H4 (cell line): ENCODE measurements at places on chromosomes 7 and 10.

GRCh38 chr7:33650828-33651227 lies 254.5 kb upstream of the BMPER start:
- no peak for DNase-seq

DNA sequence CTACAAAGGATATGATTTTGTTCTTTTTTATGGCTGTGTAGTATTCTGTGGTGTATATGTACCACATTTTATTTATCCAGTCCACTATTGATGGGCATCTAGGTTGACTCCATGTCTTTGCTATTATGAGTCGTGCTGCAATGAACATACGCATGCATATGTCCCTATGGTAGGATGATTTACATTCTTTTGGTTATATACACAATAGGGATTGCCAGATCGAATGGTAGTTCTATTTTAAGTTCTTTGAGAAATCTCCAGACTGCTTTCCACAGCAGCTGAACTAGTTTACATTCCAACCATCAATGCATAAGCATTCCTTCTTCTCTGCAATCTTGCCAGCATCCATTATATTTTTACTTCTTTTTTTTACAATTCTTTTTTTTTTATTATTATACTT lies 35.6 kb upstream of the FAM13C start:
- DNase-seq: no peak

DNA sequence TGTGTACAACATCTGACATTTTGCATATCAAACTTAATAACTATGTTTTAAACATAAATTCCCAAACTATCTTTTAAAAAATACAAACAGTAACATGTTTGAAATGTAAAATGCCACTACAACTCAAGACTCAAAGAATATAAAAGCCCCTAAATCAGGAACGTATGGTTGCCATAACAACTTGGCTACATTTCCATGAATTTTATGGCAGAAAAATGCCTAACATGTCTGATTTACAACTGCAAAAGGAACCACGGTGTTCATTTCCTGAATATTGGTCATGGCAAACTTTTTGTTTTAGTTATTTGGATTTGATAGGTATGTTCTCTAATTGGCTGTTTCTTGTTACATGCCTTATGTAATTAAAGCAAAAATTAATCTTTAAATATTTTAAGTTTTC lies 2.0 kb downstream of the SOSTDC1 start:
- no peak for DNase-seq

DNA sequence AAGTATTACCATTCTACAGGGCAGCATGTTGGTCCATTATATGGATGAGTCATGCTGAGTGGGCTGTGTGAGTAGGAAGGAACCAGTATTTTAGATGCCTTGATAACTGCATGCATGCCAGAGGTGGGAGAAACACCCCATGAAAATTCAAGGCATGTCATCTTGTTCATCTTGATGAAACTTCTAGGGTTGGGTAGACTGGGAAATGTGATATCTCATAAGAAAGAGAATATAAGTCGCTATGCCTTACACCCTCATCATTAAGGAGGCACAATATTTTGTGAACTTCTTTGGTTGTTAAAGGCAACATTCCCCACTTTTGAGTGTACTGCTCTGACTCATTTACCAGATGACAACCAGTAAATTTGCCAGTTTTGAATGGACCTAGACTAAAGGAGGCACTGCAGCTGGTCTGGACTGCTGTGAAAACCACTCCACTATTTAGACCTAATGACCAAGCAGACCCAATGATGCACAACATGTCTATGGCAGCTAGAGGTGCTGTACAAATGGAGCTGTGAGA lies 48.0 kb downstream of the ZNF365 start:
- peak; percentile 9 for DNase-seq

- no peak for DNase-seq
Observed at GRCh38 chr7:34341326-34341725, 316.7 kb upstream of the NPSR1 start.

- no peak for DNase-seq
Observed at GRCh38 chr7:4029941-4030340, 652.2 kb upstream of the FOXK1 start.

- DNase-seq: no peak
Observed at GRCh38 chr10:42769173-42769572, 13.4 kb upstream of the BMS1 start.

GRCh38 chr7:98249106-98249505 lies 2.9 kb downstream of the TECPR1 start:
- DNase-seq: no peak

DNA sequence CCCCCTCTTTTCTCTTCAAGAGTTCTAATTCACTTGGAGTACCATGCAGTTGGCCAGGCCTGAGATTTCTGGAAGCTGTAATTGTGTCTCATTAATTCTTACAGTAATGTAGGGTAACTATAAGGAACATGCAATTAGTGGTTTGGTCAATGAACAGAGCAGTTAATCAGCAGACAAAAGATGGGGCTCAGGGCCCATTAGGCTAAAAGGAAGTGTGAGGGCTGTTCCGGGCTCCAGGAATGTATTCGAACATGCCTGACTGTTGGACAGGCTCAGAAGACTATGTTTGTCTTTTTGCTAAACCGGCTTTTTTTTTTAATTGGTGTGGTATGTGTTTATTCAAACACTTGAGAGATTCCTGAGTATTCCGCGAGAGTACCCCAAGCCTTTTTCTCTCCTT lies 42.5 kb upstream of the FZD8 start:
- no peak for DNase-seq

DNA sequence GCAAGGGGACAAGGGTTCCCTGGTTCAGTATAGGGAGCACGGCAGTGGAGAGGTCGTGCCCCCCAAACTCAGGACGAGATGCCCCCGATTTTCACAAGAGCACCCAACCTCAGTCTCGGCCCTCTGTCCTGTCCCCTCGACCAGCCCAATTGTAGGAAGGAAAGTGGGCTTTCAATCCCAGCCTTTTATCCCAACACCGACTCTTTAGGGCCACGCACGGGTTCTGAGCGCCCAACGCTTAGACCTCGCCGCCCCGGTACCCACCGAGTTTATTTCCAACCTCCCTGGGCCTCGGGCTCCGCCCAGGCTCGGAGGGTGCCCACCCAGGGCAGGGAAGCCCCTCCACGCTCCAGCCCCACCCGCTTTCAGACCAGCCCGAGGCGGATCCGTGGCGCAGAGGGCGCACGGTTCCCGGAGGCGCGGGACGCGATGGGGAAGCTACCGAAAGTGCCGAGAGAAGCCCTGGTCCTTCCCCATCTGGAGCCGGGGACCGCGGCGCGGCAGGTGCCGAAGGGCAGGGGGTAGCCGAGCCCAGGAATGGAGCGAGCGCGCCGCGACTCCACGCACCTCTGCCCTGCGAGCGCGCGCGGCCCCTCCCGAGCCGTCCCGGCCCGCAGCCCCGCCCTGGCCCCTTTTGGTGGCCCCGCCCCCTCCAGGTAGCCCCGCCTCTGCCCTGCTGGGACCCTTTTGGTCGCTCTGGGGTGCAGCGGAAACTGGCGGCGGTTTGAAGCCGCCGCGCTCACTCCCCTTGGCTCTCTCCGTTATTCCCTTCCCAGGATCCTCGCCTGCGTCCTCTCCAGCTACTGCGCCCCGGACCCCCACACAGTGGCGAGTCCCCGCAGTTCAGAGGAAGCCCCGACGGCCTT lies 20.4 kb downstream of the GRID2IP start:
- no peak for DNase-seq

GRCh38 chr7:35970458-35970857 lies 169.6 kb downstream of the SEPTIN7 start:
- DNase-seq: no peak

- no peak for DNase-seq
Observed at GRCh38 chr7:64099656-64100531, 54.7 kb downstream of the ZNF727 start.

- no peak for DNase-seq
Observed at GRCh38 chr10:65325913-65326312, 1599.9 kb upstream of the LRRTM3 start.

- DNase-seq: peak; percentile 94
Observed at GRCh38 chr7:43260980-43261878, 148.8 kb downstream of the HECW1 start.

GRCh38 chr10:104260775-104261115 lies 6.1 kb downstream of the GSTO1 start:
- no peak for DNase-seq

DNA sequence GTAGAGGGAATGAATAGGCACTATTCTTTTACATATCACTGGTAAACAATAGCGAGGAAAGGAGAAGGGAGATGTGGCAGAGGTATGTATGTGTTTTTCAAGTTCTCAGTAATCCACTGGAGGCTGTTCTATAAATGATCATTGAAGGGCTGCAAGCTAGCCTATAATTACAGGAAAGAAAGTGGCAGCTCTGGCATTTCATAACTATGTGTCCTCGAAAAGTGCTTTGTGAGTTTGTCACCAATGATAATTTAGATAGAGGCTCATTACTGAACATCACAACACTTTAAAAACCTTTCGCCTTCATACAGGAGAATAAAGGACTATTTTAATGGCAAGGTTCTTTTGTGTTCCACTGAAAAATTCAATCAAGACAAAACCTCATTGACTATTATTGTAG lies 235.1 kb downstream of the FOXP2 start:
- DNase-seq: no peak

DNA sequence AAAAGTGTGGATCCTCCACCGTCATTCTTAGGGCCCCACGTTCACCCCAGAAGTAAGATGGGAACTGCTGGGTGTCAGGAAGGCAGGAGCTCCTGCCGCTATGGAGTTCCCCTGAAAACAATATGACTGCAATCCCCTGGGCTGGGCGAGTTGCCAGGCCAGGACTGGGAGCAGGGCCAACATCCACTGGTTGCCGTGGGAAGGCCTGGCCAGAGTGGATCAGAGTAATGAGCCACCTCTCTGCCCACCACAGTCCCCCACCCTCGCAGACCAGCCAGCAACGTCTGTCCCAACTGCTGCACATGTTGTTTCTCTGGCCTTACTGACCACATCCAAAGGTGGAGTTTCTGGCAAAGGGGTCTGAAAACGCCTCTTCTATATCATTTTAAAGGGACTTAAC lies 86.6 kb downstream of the STRA8 start:
- DNase-seq: peak; percentile 83

- no peak for DNase-seq
Observed at GRCh38 chr7:28671526-28671925, 259.2 kb downstream of the CREB5 start.

GRCh38 chr10:43121444-43121843 lies 16.8 kb upstream of the CSGALNACT2 start:
- DNase-seq: no peak

DNA sequence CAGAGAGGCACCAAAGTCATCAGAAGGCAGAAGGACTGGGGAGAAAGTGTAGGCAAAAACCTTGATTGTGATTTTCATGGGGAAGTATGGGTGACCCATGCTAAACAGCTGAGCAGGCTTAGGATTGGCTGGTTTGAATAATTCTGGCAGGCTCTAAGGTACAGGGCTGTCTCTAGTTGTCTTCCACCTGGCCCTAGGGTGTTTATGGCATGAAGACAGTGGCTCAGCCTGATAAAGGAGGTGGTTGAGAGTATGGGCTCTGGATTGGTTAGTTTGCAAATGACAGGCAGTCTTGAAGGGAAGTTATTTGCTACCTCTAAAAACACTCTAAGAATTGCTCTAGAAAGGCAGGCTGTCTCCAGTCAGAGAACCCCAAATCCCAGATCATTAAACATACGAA lies 100.3 kb downstream of the STRA8 start:
- no peak for DNase-seq

- no peak for DNase-seq
Observed at GRCh38 chr7:74006451-74007241, 21.3 kb upstream of the ELN start.

GRCh38 chr10:51892965-51893658 lies 193.7 kb upstream of the CSTF2T start:
- DNase-seq: peak; percentile 11

- DNase-seq: peak; percentile 76
Observed at GRCh38 chr7:81267508-81267907, 348.7 kb upstream of the SEMA3C start.

DNA sequence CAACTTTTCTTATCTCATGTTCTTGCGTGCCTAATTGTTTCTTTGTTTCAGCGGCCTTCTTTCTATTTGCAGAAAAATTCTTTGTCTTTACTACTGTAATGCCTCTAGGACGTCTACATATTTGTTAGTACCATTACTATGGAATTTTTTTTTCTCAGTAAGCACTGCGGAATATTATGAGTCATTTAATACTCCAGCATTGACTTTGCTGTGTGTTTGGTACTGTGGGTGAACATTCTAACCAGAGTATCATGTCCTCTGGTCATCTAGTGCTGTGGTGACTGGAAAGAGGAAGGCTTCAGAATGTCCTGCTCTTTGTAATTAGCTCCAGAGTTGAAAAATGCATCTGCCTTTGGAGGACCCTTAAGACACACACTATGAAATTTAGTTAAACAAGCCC lies 58.5 kb upstream of the FERD3L start:
- no peak for DNase-seq

DNA sequence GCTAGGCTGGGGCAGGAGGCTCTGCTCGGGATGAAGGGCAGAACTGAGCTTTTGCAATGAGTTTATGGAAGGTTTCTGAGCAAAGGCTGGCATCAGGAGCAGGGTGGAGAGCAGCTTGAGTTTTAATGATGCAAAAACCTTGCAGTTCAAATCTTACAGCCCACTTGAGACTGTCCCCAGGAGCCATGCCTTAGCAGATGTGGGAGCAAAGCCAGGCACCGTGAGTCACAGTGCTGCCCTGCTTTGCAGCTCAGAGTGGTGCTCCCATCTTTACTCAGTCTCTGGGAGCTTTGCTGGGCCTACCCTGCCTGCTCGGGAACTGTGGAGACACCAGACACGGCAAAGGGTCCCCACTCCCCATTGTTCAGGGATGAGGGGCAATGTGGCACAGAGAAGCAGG lies 122.4 kb upstream of the NPS start:
- DNase-seq: no peak

- DNase-seq: no peak
Observed at GRCh38 chr7:131795400-131795799, 239.0 kb upstream of the PODXL start.

GRCh38 chr7:133789974-133790373 lies 337.2 kb upstream of the LRGUK start:
- DNase-seq: no peak

GRCh38 chr10:121041906-121042305 lies 190.7 kb downstream of the WDR11 start:
- no peak for DNase-seq

DNA sequence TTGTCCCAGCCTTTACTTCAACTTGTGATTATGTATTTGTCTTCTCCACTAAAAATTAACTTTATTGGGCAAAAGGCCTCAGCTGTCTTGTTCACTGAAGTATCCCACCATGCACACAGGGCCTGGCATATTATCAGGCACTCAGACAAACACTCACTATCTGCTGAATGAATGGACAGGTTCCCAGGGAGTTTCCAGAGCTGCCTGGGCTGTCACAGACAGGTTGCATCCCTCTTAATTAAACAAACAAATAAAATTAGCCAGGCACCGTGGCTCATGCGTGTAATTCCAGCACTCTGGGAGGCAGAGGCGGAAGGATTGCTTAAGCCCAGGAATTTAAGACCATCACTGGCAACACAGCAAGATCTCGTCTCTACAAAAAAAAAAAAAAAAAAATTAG lies 1.5 kb upstream of the TSPAN14 start:
- no peak for DNase-seq

GRCh38 chr7:17236603-17237002 lies 61.8 kb upstream of the AHR start:
- DNase-seq: no peak

- DNase-seq: no peak
Observed at GRCh38 chr7:50828116-50828515, 45.4 kb upstream of the GRB10 start.
